ENCODE measurements at places on chromosomes 12 and 14. TPM values are rescaled to one million over a fixed set of nuclear protein-coding genes. Genes with fewer than 3 reads are reported as not detected.

EIF4B gene
- total RNA-seq = 820 TPM

DEGS2 gene
- 0.09 TPM for total RNA-seq

CCND2 gene
- total RNA-seq = 23.9 TPM

LPAR5 gene
- not detected for total RNA-seq

MIS18BP1 gene
- total RNA-seq = 13.9 TPM

SSTR1 gene
- 0.23 TPM for total RNA-seq

TTC6 gene
- total RNA-seq = not detected

B3GNT4 gene
- total RNA-seq = not detected

SERPINA10 gene
- total RNA-seq = not detected

TMEM132D gene
- total RNA-seq = not detected

Measured in pericardium fibroblast (primary cell).